ENCODE measurements at places on chromosomes 11 and 22.

GRCh38 chr22:32354360-32355351 lies 3.0 kb upstream of the RFPL3 start:
- DNase-seq, result no peak

DNA sequence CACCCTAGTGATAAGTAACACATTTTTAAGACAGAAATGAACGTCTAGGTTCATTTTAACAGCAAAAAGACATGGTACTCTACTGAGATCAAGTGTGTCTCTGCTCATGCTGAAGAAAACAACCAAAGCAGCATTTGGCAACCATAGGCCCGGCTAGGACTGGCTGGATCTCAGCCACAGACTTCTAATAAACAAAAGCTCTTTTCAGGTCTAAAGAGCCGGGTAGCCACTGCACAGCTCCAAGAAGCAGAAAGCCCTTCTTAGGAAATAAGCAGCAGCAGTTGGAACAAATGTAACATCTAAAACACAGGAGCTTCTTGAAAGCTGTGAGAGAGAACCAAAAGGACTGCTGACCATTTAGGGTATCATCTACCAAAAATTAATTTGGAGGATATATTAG lies 37.6 kb downstream of the PITPNB start:
- no peak for DNase-seq

DNA sequence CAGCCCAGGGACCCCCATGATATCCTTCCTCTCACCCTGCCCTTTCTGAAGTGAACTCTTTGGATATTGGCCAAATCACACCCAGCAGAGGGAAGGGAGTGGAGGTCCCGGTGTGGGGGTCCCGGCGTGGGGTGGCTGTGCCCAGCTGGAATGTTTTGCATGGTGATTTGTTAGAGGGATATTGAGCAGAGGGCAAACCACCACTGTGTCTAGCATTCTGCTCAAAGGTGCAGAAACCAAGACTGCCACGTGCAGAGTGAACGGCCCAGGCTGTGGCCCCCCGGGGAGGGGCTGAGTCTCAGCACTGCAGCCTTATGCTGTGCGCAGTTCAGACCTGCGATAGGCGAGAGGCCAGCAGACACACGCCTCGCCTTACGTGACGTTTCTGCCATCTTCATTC lies 7.9 kb upstream of the BID start:
- DNase-seq, result no peak

DNA sequence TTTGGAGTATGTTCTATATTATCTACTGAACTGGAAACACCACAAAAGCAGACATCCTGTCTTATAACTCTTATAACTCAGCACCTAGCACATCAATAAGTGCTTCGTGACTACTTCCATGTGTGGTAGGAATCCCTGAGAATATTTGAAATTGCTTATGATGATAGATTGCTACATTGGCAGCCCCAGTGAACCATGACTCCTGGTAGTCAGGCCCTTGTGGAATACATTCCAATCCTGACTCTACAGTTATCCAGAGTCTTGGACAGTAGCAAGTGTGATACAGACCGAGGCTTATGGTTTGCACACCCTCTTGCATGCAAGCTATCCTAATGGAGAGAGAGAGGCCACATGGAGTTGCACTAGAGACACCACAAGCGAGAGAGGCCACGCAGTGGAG lies 59.5 kb upstream of the PHF21A start:
- no peak for DNase-seq

GRCh38 chr11:2862395-2863275 lies 22.9 kb downstream of the CDKN1C start:
- DNase-seq, result no peak

Data from brain pericyte (primary cell).